ENCODE measurements at places on chromosomes 1 and 21.

- DNase-seq = no peak
Measured at GRCh38 chr1:167064621-167065020, 25.6 kb downstream of the GPA33 start.

GRCh38 chr1:6599141-6599975 lies 3.3 kb downstream of the KLHL21 start:
- DNase-seq = peak; percentile 32

- no peak for DNase-seq
Measured at GRCh38 chr1:59057796-59058195, 239.1 kb upstream of the FGGY start.

DNA sequence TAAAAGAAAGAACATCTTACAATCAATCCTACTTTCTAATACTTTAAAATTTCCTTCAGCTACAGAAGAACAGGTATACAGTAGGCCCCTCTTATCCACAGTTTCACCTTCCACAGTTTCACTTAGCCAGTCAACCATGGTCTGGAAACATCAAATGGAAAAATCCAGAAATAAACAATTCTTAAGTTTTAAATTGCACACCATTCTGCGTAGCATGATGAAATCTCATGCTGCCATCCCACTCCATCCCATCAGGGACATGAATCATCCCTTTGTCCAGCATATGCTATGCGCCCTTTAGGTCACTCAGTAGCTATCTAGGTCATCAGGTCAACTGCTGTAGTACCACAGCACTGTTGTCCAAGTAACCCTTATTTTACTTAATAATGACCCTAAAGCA lies 67.7 kb downstream of the HSF2BP start:
- no peak for DNase-seq

DNA sequence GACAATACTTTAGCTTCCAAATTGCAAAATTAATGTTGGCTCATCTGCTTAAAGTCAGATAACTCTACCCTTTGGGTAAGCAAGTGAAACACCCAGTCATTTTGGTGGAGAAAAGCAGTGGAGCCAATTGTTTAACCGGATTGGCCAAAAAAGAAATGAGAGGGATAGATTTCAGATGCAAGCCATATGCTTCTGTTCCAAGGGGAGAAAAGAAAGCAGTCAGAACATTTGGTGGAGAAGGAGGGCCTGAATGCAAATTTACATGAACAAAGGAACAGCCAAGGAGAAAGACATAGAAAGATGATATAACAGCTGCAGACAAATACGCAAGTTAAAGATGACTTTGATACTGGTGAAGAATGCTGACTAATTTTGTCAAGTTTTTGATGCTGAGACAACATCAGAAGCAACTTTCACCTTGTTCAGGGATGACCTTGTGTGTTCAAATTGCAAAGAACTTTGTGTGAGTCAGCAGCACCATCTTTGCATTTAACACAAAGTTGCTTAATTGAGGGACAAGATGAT lies 173.1 kb downstream of the TGFB2 start:
- DNase-seq = no peak

- no peak for DNase-seq
Measured at GRCh38 chr1:202616355-202616915, 93.8 kb downstream of the SYT2 start.

DNA sequence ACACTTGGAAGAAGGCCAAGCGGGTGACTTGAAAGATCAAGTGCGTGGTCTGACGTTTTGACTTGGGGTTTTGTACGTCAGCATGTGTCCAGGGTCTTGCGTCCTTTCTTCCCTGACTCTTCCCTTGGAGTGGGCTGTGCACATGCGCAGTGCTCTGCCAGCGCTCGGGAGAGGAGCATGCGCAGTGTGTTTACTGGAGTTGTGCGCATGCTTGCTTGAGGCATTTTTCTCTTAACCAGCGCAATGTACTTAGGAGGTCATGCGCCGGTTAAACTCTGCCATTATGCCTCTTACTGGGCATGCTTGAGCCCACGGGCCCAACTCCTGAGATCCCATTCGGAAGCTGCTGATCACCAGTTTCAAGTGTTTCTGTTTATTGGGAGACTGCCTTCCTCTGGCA lies 242.5 kb upstream of the AJAP1 start:
- no peak for DNase-seq

DNA sequence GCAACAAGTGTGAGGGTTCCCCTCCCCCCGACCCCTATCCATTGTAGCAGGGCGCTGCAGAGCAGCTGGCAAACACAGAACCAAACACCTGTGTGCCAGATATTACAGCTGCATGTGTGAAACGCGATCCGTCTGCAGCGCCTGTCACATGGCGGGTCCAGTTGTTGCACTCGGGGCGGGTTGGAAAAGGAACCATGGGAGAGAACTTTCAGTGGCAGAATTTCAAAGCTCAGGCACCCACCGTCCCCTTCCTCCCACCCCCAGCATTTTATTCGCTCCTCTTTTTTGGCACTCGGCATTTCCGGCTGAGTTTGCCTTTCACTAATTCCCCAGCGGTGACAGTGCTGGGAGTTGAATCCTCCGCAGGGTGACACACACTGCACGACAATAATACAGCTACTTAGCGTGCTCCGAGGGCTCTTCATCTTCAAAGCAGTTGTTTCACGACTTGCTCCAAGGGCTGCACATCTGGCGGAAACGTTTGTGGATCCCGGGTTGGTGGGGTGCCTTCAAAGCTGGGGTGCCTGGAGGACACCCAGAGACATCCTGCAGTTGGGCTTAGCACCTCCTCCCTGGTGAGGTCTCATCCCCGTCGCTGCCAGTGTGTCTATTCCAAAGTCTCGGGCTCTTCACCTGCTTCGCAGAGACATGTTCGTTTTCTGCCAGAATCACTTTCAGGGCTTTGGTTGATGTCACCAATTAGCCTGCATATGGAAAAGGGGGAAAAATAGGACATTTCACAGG lies 180.7 kb downstream of the ZBTB18 start:
- DNase-seq = no peak

- no peak for DNase-seq
Measured at GRCh38 chr21:40020651-40021050, 153.4 kb downstream of the PCP4 start.

DNA sequence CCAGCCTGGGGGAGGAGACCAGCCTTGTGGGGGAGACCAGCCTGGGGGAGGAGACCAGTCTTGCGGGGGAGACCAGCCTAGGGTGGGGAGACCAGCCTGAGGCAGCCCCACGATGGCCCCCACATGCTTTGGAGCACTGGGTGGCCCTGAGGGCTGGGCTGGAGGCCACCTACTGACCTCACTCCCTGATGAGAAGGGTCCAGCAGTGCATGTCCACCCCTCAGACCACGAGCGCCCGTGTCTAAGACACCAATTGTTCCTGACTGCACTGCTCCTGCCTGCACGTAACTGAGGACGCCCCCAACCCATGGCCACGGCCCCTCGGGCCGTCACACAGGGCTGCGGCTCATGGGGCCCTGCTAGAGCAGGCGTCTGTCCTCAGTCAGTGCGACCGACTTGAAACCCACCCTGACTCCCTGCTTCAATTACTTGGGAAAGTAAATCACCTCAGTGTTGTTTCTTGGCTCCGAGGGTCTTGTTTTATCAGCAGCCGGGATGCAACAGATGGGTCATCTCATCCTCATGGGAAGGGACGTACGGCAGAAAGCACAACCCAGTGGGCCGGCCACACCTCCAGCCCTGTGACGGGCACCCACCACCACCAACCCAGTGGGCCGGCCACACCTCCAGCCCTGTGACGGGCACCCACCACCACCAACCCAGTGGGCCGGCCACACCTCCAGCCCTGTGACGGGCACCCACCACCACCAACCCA lies at the start of gene SPATC1L:
TSS of gene SPATC1L (minus strand) at position 550 of the 715 bp plus-strand sequence. CDS start 1,643 bp downstream, outside the sequence.
- no peak for DNase-seq

DNA sequence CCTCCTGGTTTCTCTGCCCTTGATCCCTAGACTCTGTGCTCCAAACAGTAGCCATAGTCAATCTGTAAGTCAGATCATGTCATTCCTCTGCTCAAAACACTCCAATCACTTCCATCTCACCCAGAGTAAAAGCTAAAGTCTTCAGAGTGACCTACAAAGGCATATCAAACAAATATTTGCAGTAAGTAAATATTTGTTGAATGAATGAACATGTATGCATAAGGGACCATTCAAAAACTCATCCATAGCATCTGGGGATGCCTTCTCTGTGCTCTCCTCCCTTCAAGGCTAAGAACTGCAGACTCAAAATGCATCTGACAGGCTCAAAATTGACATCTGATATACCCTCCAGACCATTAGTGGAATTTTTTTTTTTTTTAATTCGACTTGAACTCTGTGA lies 18.1 kb upstream of the AK5 start:
- DNase-seq = no peak

DNA sequence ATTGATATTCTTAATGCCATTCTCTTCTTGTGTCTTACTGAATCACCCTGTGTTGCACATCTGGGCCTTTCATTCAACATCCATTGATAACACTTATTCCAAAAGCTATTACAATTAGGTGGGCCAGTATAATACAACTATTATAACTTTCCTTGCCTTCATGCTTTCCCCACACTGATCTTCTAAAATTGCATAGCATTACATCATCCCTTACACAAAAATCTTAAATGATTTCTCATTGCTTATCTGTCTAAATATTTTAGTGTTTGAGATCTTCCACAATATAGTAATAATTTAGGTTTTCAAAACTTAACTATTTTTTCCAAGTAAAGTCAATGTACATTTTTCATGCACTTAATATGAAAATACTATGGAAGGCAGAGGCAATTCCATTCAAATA lies 1634.1 kb downstream of the PLA2G4A start:
- DNase-seq = no peak

- DNase-seq = no peak
Measured at GRCh38 chr1:89831462-89832120, 10.8 kb downstream of the LRRC8D start.

- DNase-seq = no peak
Measured at GRCh38 chr1:116769994-116770393, 15.8 kb downstream of the CD2 start.

GRCh38 chr21:38995731-38996130 lies 187.5 kb downstream of the PSMG1 start:
- no peak for DNase-seq

GRCh38 chr1:234208351-234208750 lies 164.9 kb upstream of the COA6 start:
- no peak for DNase-seq

- no peak for DNase-seq
Measured at GRCh38 chr21:32710987-32711386, 16.8 kb downstream of the SYNJ1 start.

DNA sequence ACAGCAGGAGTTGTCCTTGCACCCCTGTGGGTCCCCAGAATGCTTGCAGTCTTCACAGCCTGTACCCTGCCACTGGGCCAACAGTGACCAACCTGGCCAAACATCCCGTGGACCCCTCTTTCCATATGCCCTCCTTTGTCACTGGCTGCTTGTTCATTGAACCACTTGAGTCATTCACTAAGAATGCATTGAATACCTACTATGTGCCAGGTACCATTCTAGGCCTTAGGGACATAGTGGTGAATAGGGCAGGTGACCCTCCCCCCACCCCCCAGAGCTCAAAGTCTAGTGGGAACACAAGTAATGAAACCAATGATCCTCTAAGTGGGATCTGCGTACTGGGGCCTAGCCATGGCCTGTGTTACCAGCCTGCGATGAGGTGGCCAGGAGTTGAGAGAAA lies 28.2 kb downstream of the PIGP start:
- no peak for DNase-seq

DNA sequence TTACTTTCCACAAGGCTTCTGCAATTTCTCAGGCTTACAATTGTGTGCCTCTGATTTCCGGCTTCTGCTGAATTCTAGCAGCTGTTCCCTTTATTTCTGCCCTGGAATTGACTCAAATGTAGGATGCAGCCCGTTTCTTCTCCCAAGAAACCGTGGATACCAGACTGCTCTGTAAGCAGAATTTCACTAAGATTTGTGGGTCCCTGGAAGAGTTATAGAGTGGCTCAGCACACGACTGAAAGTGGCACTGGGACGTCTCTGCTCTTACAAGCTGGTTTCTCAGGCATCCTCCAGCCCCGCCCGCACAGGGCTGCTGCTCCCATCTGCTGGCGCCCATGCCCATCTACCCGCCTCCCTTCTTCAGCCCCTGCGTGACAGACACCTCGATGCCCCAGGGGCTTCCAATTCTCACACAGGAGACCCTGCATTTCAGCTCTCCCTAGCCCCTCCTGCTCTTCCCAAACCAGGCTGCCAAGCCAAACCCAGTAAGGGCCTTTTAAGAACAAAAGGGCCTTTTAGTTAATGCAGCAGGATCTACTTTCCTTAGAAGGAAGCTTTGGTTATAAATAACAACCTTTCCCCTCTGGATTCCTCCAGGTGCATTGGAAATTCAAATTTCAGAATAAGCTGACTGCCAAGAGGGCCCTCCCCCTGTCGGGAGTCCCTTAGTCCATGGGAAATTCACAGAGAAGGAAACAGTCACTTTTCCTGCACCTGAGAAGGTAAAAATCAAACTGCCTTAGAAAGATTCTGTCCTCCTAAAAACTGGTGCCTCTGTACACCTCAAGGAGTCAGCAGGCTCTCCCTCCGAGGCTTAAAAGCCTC lies 45.4 kb upstream of the TENT5B start:
- no peak for DNase-seq

GRCh38 chr1:7422966-7423365 lies 348.1 kb upstream of the VAMP3 start:
- DNase-seq = no peak

GRCh38 chr1:179599623-179600249 lies 8.1 kb downstream of the TDRD5 start:
- no peak for DNase-seq

DNA sequence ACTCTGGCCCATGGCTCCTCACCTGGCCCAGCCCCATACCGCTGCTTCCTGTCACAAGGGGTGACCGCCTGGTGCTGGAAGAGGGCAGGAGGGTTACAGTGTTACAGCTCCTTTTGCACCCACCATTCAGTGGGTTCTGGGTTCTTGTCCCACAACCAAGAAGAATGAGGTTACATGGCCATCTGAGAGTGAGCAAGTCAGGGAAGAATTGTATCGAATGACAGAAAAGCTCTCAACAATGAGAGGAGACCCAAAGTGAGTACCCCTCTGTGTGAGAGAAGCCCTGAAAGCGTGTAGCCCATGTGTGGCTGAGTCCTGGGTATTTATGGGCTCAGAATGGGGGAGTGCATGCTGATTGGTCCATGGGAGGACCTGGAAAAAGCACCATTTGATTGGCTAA lies 888.5 kb downstream of the ADGRL2 start:
- DNase-seq = no peak

DNA sequence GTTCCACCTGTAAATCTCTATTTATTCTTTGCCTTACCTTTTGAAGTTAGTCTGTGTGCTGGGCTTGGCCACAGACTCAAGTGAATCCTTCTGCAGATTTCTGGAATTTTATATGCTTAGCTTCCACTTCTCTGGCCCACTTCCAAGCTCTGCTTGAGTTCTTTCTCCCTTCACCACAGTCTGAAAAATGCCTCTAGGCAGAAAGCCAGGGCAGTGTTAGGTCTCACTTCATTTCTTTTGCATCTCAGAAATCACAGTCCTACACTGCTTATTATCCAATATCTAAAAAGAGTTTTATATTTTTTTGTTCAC lies 48.9 kb downstream of the INKA2 start:
- DNase-seq = no peak

GRCh38 chr21:36100971-36101641 lies 31.3 kb downstream of the CBR1 start:
- DNase-seq = no peak

Data from T-helper 9 cell (primary cell).